ENCODE measurements at places on chromosomes 16 and 17.

GRCh38 chr17:61997664-61998063 is 67.4 kb downstream of the MED13 start:
- no peak for DNase-seq

- no peak for DNase-seq
Measured at GRCh38 chr17:32570081-32570396, 83.2 kb downstream of the CDK5R1 start.

GRCh38 chr16:89210165-89210903 is 7.2 kb upstream of the ZNF778 start:
- DNase-seq: no peak

- DNase-seq: no peak
Measured at GRCh38 chr16:17552351-17552750, 81.6 kb upstream of the XYLT1 start.

DNA sequence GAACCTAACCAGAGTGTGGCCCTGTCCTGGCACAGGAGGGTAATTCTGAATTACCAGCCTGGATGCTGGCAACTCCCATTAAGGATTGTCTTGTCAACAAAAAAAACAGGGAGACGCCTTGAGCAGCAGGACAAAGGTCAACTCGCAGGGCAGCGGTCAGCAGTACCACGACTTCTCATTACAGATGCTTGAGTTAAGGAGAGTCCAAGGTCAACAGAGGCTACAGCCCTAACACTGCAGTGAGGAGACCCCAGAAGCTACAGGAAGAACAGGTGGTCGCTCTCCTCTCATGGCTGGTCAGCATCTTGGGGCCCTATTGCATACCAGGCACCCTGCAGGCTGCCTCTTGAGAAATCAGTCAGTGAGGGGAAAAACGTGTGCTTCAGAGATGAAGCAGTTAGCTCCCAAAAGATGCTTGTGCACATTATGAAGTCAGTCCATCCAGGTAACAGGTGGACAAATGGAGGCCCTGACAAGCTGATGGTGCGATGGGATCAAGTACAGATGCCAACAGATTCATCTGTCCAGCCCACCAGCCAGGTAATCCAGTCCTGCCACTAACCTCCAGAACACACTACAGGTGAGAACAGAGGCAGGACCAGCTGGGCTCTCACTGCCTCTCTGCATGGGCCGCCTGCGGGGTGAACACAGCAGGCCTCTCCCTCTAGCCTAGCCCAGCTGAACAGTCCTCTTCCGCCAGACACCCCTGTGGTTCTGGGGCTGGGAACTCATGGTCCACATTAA is 4.2 kb downstream of the CSNK1D start:
- no peak for DNase-seq

Measured in mesothelial cell of epicardium (in vitro differentiated cells).